ENCODE measurements at places on chromosomes 2 and 18. TPM values are rescaled to one million over a fixed set of nuclear protein-coding genes. Genes with fewer than 3 reads are reported as not detected.
A peak's percentile ranks its signal among the peaks of the same experiment; 100 is the strongest.

- DNase-seq, result no peak
These were observed 27.7 kb downstream of the ITGA6 start for GRCh38 chr2:172455121-172455515.

DNA sequence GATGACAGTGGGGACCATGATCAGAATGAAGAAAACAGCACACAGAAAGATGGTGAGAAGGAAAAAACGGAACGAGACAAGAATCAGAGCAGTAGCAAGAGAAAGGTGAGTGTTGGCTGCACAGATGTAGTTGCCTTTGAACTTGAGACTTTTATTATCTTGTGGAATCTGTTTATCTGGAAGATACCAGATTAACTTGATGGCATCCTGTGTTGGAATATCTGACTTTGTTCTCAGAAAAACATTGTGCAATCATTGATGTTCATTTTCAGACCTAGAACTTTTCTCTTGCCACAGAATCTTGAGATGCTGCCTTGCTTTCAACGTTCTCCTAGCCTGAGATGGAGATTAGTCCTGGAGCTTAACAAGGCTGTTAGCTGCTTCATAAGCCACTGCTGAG lies 5.9 kb downstream of the EIF4E2 start:
- DNase-seq, result no peak

DNA sequence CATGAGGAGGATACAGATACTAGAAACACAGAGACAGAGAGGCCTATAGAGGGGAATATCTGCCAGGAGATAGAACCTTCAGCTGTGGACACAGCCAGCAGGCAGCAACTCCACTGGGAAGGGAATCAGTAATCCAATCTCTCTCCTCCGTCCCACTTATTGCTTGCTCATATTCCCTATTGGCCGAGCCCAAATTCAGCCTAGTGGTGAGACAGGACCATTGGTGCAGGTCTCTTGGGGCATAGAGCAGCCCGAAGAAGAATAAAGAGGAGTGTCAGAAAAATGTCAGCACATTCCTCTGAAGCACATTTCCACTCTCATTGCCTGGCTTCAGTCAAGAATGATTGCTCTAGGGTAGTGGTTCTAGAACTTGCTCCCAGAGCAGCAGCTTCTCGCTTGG lies 1091.5 kb upstream of the GYPC start:
- DNase-seq, result no peak

- DNase-seq, result no peak
These were observed 56.2 kb downstream of the PXDN start for GRCh38 chr2:1688161-1688560.

- DNase-seq, result no peak
These were observed 150.8 kb upstream of the SPATS2L start for GRCh38 chr2:200155652-200156051.

- DNase-seq, result no peak
These were observed 33.7 kb upstream of the STAT4 start for GRCh38 chr2:191184457-191184856.

DNA sequence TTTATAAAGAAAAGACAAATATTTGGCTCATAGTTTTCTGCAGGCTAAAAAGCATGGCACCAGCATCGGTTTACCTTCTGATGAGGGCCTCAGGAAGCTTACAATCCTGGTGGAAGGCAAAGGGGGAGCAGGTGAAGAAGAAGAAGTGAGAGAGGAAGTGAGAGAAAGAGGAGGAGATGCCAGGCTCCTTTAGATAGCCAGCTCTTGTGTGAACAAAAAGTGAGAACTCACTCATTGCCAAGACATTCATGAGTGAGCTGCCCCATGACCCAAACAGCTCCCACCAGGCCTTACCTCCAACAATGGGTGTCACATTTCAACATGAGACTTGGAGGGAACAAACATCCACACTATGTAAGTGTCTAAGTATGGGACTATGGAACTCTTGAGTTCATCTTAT lies 14.3 kb downstream of the CCDC150 start:
- DNase-seq, result no peak

- DNase-seq, result no peak
These were observed 201.1 kb downstream of the THSD7B start for GRCh38 chr2:136966485-136966884.

GRCh38 chr2:88074854-88075292 lies 7.2 kb downstream of the SMYD1 start:
- DNase-seq, result peak; percentile 21

DNA sequence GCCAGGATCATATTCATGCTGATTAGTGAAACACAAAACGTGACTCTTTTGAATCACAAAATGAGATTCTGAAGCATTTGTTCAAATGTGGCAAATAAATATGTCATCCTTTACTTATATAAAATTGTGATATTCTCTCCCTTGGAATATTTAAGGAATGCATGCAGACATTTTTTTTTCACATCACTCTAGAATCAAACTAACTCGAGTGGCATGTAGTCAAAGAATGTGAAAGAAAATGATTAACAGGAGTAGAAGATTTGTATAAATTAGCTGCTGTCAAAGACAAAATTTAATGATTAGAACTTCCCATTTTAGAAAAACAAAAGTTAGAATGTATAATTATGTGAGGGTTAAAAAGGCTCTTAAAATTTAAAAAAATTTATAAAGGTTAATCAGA lies 721.0 kb upstream of the FAM98A start:
- DNase-seq, result no peak

DNA sequence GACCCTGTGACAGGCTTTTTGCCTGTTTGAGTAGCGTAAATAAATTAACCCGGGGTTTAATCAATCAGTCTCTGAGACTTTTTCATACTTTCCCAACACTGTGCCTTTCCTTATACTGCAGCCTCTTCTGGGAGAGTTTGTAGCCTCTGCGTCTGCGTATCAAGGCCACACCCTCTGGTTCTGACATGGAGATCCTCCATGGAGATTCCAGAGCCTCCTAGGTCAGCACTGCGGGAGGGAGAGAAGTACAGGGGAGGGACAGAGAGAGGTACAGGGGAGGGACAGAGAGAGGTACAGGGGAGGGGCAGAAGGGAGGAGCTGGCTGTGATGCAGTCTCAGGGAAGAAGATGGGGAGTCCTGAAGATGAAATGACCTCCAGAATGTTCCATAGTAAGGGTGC lies 166.0 kb downstream of the ARL4C start:
- no peak for DNase-seq

GRCh38 chr2:152710713-152711112 lies 6.5 kb downstream of the PRPF40A start:
- DNase-seq, result no peak

GRCh38 chr2:125870746-125871145 lies 785.2 kb upstream of the GYPC start:
- DNase-seq, result no peak

DNA sequence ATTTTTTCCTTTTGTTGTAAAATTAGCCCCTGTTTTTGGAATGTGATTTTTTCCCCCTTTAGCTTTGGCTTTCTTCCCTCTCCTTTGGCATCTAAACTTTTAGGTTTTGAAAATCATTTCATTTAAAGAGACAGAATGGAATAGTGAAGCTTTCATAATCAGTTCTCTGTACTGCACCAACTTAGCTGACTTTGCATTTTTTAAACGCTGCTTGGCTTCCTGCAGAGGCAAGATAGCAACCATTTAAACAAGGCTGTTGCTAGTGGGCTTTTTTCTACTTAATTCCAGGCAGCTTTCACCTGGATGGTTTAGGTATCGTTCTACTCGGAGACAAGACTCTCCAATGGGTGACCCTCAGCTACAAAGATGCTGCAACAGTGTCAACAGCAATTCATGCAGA lies 267.9 kb upstream of the PKDCC start:
- no peak for DNase-seq

DNA sequence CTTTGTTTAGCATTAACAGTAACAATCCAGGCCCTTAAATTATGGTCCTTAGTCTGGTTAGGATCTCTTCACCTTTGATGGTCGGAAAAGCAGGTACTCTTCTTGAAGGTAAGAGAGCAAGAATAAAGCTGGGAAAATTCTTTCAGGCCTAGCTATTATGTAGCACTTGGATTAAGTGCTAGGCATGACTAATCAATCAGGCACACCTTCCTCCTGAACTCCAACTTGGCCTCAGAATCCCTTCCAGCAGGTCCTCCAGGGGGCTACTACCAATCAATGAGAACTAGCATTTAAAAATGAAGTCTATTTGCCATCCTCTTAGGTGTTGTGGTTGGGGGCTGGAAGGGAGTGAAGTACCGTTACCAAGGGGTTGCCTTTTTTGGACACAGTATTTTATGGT lies 3.7 kb downstream of the SMYD1 start:
- DNase-seq, result no peak

- DNase-seq, result no peak
These were observed 12.8 kb upstream of the KIAA2012 start for GRCh38 chr2:202060218-202060617.

GRCh38 chr2:241009601-241010530 lies 11.4 kb downstream of the SNED1 start:
- DNase-seq, result no peak

GRCh38 chr18:62578980-62579511 lies 56.2 kb downstream of the ZCCHC2 start:
- no peak for DNase-seq

DNA sequence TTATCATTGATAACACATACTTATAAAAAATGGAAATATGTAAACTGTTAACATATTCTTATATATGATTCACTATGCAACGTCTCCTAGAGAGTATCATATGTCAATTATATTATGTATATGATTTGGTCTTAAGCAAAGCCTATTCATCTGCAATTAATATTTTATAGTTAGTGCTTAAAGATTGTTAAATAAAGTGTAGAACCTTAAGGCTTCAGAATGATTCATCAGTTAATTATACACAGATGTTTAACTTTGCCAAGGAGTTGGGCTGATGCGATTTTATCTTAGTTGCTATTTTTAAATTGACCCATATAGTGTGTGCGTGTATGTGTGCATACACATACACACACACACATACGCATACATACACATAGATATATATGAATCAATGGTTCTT lies 323.1 kb downstream of the RBM43 start:
- no peak for DNase-seq

DNA sequence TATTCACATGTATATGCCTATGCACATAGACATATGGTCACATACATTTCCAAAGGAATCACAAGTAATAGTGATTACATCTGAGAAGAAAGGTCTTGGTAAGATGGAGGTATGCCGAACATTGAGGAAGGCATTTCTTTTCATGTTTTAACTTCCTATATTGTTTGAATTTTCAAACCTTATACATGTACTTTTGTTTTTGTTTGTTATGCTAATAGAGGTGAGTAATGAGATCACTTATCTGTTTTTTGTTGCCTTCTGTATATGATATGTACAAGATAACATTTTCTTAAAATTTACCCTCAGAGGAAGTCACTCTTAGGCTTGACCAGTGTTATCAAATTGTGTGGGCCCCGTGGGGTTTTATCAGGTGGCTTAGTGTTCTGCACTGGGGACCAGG lies 166.5 kb upstream of the OTX1 start:
- no peak for DNase-seq

GRCh38 chr2:177242121-177242987 lies 22.2 kb downstream of the NFE2L2 start:
- peak; percentile 87 for DNase-seq

DNA sequence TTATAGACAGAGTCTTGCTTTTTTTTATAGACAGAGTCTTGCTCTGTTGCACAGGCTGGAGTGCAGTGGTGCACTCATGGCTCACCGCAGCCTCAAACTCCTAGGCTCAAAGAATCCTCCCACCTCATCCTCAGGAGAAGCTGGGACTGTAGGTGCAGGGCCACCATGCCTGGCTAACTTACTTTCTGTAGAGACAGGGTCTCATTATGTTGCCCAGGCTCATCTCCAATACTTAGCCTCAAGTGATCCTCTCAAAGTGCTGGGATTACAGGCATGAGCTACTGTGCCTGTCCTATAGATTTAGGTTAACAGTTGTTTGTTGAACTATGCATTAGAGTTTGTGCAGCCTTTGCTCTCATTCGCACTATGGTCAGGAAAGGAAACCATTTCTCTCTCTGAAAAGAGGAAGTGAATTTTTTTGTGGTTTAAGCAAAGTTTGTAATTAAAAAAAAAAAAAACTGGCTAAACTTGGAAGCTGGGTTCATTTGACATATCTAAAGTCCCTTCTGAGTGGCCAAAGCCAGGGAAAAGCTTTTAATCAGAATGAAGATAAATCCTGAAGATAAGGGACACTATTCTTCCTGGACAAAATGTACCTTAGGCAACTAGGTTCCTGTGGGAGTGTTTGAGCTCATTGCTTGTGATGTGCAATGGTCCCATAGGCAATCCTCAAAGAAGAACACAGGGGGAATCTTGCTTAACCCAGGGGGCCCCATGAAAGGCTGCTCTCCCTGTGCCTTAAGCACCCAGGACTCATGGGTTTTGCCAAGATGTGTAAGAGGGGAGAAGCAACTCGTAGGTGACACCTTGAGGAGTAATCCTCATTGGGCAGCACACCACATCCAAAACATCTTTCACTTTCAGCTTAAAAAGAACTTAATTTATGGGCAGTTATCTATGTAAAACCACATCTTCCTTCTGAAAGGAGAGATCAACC lies 201.7 kb downstream of the MREG start:
- no peak for DNase-seq

DNA sequence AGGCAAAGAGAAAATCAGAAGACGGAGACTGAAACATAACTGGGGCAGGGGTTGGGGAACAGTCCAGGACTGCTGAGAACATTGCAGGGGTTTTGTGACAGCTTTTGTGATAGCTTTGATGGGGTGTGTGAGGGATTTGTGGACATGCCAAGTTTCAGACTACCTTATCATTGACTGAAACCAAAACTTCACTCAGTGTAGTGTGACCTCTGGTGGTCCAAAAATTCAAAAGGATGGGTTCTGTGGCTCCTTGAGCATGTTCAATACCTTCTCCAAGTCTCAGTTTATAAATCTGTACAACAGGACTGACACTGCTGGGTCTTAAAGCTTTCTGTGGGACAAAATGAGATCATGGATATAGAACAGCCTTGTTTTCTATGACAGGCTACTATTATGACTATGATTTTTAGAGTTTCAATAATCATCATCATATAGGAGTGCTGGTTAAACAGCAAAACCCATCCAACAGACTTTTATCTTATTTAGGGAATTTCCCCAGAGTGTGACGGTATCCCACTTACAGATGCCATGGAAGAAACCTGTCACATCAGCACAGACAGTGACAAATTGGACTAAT lies 259.2 kb upstream of the SLC14A2 start:
- no peak for DNase-seq

DNA sequence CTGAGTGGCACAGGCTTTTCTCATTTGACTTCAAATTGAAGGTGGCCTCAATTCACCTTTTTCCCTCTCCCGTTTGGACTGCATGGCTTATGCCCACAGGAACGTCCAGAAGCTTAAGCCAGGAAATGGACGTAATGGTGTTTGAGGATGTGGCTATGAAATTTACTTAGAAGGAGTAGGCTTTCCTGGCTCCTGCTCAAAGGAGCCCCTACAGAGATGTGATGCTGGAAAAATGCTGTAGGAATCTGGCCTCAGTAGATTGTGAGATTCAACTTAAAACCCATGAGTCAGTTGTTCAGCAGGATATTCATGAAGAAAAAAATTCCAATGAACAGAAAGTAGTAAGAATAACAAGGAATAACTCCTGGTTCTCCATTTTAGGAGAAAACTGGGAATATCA lies 129.0 kb downstream of the ICOS start:
- no peak for DNase-seq

TRIM54 gene
- total RNA-seq, result 0.27 TPM

CHRNG gene
- total RNA-seq, result not detected

CPLX4 gene
- not detected for total RNA-seq

EMX1 gene
- 1.7 TPM for total RNA-seq

MLPH gene
- total RNA-seq, result 27.3 TPM

HOXD12 gene
- total RNA-seq, result not detected

TRIM43 gene
- not detected for total RNA-seq

FEV gene
- not detected for total RNA-seq

SERPINB12 gene
- total RNA-seq, result not detected

HJURP gene
- total RNA-seq, result 6.5 TPM

SULT1C4 gene
- total RNA-seq, result 33.3 TPM

GCG gene
- not detected for total RNA-seq

ITM2C gene
- 148 TPM for total RNA-seq

Data from kidney epithelial cell (primary cell).